A549 treated with Hydrocortisone at 1 μM for 4 hours (cell line): ENCODE measurements at places on chromosomes 2 and 18. TPM values are rescaled to one million over a fixed set of nuclear protein-coding genes. Genes with fewer than 3 reads are reported as not detected.

The PROKR1 gene
- total RNA-seq = not detected in 5 replicates

The ALPP gene
- total RNA-seq = 9.3 to 13.2 TPM (median 12.1 TPM) in 5 replicates

The BOK gene
- total RNA-seq = 27.7 to 38.3 TPM (median 35.8 TPM) in 5 replicates

The SPRED2 gene
- 33.3 to 36.9 TPM (median 34.0 TPM) in 5 replicates for total RNA-seq

The MAL gene
- 0.15 to 0.23 TPM (median 0.20 TPM) in 5 replicates for total RNA-seq

The YES1 gene
- 16.6 to 32.6 TPM (median 21.2 TPM) in 5 replicates for total RNA-seq

The TRAK2 gene
- 11.2 to 18.0 TPM (median 14.2 TPM) in 5 replicates for total RNA-seq

The STPG4 gene
- not detected in 5 replicates for total RNA-seq

The FBXO48 gene
- total RNA-seq = 0.45 to 0.59 TPM (median 0.56 TPM) in 5 replicates

The PLA2R1 gene
- 1.6 to 2.7 TPM (median 2.4 TPM) in 5 replicates for total RNA-seq

The NOL4 gene
- not detected in 5 replicates for total RNA-seq

The PRKAG3 gene
- total RNA-seq = not detected in 5 replicates

The POTEC gene
- total RNA-seq = not detected in 5 replicates

The PCGF1 gene
- total RNA-seq = 30.9 to 37.4 TPM (median 34.0 TPM) in 5 replicates

The DCDC2C gene
- total RNA-seq = 0.21 to 0.56 TPM (median 0.40 TPM) in 4 of 5 replicates, not detected in the other

The TNFRSF11A gene
- total RNA-seq = 5.7 to 8.2 TPM (median 6.8 TPM) in 5 replicates

The CYRIA gene
- total RNA-seq = 0.27 to 0.44 TPM (median 0.30 TPM) in 5 replicates

The UGT1A10 gene
- total RNA-seq = 0.08 to 0.09 TPM in 2 of 5 replicates, not detected in the others

The COL4A3 gene
- 0.41 to 1.3 TPM (median 1.0 TPM) in 5 replicates for total RNA-seq

The SOWAHC gene
- 7.3 to 10.0 TPM (median 8.9 TPM) in 5 replicates for total RNA-seq

The ELOA2 gene
- total RNA-seq = not detected in 5 replicates

The RAMP1 gene
- 0.15 TPM in 1 of 5 replicates, not detected in the others for total RNA-seq

The NTSR2 gene
- total RNA-seq = 0.05 to 0.09 TPM in 2 of 5 replicates, not detected in the others

The ATP8B1 gene
- 6.0 to 8.9 TPM (median 6.8 TPM) in 5 replicates for total RNA-seq

The MARCO gene
- 0.05 to 0.17 TPM (median 0.11 TPM) in 4 of 5 replicates, not detected in the other for total RNA-seq

The LYG2 gene
- 0.18 TPM in 1 of 5 replicates, not detected in the others for total RNA-seq
